ENCODE measurements at places on chromosomes 11 and 22. TPM values are rescaled to one million over a fixed set of nuclear protein-coding genes. Genes with fewer than 3 reads are reported as not detected.
A peak's percentile ranks its signal among the peaks of the same experiment; 100 is the strongest.

The SYT12 gene
- total RNA-seq, result 0.32 TPM

The TTC17 gene
- 31.3 TPM for total RNA-seq

The E2F8 gene
- total RNA-seq, result 1.7 TPM

The TRPC6 gene
- total RNA-seq, result 0.19 TPM

The TEAD1 gene
- 126 TPM for total RNA-seq

The KLHL35 gene
- 0.68 TPM for total RNA-seq

GRCh38 chr11:132028380-132029240, 658.2 kb downstream of the NTM start:
- no peak for DNase-seq

- no peak for DNase-seq
Observed at GRCh38 chr11:82972103-82972502, 70.6 kb downstream of the DDIAS start.

DNA sequence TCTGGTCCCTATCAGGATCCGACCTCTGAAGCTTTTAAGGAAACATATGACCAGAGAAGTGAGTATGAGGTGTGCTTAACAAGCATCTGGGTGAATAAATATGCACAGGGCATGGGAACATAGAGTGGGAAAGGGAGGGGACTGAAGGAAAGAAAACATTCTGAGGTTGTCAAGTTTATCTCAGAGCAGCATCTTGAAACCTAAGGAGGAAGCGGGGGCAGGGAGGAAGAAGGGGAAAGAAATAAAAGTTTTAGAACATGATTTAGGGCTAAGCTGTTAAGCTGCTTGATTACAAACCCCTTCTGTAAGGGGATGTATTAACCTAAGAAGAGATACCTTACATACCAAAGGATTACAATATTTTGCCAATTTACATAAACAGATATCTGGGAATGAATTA, 24.0 kb upstream of the SC5D start:
- DNase-seq, result no peak

DNA sequence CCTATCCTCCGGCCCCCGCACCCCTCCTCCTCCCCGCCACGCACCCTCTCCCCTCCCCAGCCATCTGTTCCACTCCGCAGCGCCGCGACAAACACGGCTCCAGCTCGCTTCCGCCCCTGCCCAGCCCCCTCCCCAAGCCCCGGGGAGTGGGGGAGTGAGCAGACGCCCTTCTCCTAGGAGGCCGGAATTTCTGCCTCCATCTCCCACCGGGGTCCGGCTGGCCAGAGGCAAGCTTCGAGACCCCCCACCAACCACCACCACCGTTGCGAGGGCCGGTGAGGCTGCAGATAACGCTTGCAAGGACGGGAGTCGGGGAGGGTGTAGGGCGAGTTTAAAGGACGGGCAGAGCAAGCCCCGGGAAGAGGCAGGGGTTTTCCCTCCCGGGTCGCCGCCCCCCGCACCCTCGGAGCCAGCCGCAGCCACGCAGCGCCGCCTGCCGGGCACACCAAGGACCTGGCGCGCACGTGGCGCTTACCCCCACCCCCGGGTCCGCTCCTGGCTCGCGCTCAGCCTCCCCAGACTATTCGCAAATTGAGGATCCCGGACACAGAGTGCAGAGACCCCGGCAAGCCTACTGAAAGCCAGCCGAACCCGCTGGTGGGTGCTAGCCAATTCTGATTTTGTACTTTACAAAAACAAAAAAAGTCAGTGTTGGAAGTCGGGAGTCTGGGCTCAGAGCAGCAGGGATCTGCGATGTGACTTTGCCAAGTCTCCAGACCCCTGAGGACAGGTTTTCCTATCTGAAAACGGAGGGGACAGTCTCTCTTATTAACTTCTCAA, 22.6 kb downstream of the RTN4RL2 start:
- DNase-seq, result no peak

GRCh38 chr11:10856689-10857458, 979 bp downstream of the ZBED5 start:
- no peak for DNase-seq

DNA sequence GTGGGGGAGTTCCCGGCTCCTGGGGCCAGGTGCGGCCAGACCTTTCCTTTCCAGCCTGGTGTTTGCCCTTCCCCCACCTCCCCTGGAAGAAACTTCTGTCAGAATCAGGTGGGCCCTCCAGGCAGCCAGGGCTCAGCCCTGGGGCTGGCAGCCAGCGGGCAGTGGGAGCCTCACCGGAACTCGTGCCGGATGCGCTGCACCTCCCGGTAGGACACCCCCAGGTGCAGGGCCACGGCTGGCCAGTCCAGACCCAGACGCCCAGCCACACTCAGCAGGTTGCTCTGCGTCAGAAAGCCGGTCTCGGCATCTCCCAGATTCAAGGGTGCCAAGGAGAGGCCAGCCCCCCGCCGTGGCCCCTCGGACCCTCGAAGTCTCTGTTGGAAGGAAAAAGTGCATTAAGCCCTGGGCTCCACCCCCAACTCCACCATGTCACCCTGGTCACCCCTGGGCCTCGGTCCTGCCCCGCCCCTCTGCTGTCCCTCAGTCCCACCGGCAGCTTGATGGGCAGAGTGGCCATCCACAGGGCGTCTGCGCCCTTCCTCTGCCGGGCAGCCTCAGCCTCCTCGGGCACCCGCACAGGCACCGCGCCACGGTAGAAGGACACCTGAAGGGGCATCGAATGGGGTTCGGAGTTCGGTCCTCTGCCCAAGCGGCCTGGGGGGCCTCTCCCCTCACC, 1.7 kb upstream of the SLC25A22 start:
- no peak for DNase-seq

DNA sequence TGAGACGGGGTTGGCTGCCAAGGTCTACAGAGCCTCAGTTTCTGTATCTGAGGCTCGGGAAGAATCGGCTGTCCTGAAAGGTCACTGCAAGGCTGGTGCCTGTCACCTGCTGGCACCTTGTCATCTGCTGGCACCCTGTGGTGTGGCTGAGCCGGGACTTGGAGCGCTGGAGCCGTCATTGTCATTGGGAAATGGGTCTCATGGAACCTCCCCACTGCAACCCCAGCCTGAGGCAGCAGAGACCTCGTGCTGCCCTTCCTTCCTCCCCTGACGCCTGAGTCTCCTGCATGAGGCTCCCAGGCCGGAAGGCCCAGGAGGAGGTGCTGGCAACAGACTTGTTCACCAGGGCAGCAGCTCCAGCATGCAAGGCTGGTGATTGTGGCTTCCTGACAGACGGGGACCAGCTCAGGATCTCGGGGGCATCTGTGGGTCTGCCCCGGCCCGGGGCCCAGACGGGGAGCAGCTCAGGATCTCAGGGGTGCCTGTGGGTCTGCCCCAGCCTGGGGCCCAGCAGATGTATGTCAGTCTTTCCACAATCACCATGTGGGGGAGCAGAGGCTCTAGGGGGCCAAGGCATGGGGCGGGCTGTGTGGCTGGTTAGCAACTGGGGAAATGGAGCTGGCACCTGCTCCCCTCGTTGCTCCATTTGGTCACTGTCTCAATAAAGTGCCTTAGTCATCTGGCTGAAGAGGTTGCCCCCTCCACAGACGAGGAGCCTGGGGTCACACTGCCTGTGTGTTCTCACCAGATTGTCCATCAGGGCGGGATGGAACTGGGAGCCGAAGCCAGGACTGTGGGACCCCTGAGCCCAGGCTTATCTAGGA, 668.7 kb downstream of the BRD1 start:
- peak; percentile 33 for DNase-seq

GRCh38 chr11:2989006-2989405, 3.1 kb downstream of the NAP1L4 start:
- no peak for DNase-seq

- DNase-seq, result peak; percentile 2
Observed at GRCh38 chr22:50715776-50716175, 22.2 kb upstream of the ACR start.

- DNase-seq, result no peak
Observed at GRCh38 chr22:39859903-39860588, 33.5 kb downstream of the ENTHD1 start.
